Activated CD8-positive, alpha-beta memory T cell treated with anti-CD3 and anti-CD28 coated beads, Interleukin-2, amount 10 ng/mL, durations not matched to agents 7 days and 5 days (primary cell): ENCODE measurements at places on chromosomes 16 and 17.

- DNase-seq = no peak
These were observed 244.2 kb downstream of the GSG1L start for GRCh38 chr16:27819356-27819755.

- no peak for DNase-seq
These were observed 3.0 kb upstream of the WFIKKN2 start for GRCh38 chr17:50832267-50832863.

GRCh38 chr17:42171831-42172230, 9.1 kb downstream of the KCNH4 start:
- DNase-seq = no peak

DNA sequence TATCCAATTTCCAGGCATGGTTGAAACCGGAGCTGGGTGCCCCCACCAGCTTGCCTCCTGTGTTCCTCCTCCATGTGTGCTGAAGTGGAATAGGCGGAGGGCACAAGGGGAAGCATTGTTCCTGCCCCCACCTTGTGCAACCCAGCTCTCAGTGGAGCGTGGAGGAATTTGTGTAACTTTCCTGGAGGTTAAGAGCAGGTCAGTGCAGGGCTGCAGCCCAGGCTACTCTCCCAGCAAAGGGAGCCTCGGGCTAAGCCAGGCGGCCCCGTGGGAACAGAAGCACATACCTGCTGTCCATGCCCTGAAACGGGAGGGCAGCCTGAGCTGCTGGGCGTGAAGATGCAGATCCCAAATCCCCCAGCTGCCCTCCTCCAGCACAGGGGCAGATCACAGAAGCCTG, 158.8 kb upstream of the LHX1 start:
- DNase-seq = no peak

GRCh38 chr16:22386976-22387375, 12.6 kb upstream of the CDR2 start:
- DNase-seq = no peak

DNA sequence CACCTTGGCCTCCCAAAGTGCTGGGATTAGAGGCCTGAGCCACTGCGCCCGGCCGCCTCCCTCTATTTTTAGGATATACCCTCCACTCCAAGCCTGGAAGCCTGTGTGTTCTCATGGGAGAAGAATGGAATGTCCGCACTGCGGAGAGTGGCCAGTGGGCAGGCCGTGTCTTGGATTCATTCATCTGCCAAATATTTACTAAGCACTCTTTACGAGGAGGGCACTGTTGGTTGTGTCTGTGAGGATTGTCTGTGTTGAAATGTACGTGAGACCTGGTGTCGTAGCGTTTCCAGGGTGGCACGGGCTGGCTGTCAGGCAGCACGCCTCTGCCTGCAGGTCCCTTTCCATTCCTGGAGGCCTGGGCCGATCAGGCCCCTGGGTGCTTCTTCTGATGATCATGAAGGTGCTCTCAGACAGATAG, 19.2 kb downstream of the PGS1 start:
- no peak for DNase-seq

DNA sequence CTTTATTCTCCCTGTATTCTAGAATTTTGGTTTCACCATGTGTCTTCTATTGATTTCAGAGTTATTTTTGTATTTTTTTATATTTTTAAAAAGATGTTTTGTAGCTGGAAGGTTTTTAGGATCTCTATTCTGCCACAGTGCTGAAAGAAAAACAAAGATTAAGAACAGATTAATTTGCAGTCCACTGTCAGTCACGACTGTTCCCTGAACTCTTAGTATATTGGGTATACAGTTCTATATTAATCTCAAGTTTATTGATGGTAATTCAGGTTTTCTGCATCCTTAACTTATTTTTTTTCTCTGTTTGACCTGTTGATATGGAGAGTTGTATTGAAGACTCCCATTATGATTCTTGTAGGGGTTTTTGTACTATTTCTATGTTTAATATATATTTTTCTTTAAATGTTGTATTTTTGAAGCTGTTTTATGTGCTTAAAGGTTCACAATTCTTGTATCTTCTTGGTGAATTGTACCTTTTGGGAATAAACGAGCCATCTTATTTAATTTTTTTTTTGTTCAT, 2.9 kb downstream of the SPECC1 start:
- no peak for DNase-seq

DNA sequence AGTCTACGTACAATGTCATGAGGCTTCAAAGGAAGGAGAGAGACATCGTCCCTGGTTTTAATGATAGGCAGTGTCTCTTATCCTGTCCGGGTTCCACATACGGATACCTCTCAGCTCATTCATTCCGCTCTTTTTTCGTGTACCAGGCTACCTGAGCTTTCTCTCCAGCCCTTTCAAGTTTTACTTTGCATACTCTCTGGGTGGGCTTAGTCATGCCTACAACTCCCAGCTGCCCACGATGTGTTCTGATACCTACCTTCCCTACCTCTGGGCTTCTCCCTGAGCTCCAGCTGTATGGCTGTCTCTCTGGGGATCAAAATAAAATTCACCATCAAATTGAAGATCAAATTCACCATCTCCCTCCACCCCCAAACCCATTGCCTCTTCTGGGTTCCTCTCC, 354.0 kb upstream of the EEF2KMT start:
- no peak for DNase-seq

DNA sequence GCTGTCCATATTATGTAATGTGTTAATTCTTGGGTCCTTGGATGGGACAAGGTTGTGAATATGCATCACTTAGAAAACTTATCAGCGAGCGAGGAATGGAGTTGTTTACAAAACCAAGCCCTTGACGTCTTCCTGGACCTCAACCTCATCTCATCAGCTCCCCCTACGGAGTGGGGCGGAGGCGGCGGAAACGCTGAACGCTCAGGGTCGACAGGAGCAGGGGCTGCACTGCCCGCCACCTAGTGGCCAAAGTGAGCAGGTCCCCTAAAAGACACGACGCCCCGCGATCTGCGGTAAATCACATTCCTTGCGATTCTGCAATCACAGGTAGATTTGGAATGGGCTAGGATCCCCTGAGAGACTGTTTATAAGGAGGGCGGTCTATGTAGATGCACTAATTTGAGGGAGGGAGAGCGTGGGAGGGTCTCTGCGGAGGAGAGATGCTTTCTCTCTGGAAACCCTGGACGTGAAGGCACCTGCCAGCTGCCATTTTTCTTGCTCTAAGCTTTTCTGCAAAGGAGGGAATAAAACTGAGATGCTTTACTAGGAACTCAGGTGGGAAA, 5.4 kb upstream of the ICAM2 start:
- peak; percentile 97 for DNase-seq

DNA sequence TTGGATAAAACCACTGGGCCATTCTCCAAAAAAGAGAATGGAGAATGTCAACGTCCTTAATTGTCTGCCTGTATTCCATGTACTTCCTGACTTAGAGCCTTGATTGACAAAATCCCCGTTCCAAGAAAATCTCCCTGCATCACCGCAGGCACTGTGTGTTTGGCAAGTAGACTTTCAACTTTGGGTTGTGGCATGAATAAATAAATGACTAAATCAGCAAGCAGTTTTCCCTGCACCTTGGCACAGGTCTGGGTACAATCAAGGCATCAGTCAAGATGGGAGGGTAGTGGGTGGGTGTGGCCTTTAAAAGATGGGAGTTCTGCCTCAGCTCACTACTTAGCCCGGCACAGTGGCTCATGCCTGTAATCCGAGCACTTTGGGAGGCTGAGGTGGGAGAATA, 248.5 kb upstream of the RPL38 start:
- no peak for DNase-seq
